Activated CD4-positive, alpha-beta T cell treated with anti-CD3 and anti-CD28 coated beads for 36 hours (primary cell): ENCODE measurements at places on chromosomes 1 and 21. TPM values are rescaled to one million over a fixed set of nuclear protein-coding genes. Genes with fewer than 3 reads are reported as not detected.

The ADORA1 gene
- total RNA-seq, result not detected

The GLMN gene
- total RNA-seq, result 17.6 TPM

The CFHR3 gene
- not detected for total RNA-seq

The PTAFR gene
- 0.19 TPM for total RNA-seq

The ADGRB2 gene
- total RNA-seq, result 1.2 TPM

The SPRR3 gene
- total RNA-seq, result not detected

- peak overlapping the region; percentile 40 for H3K27ac ChIP-seq
- peak overlapping the region; percentile 0 for H3K4me3 ChIP-seq
- peaks cover 80% of the 10 kb centered on the region for H3K4me1 ChIP-seq
- H3K36me3 ChIP-seq, result peaks cover 8% of the 10 kb centered on the region
- H3K27me3 ChIP-seq, result no peaks in the 10 kb centered on the region
- no peak for DNase-seq
These were observed 6.4 kb downstream of the PPP2R5A start for GRCh38 chr1:212291505-212292134.

GRCh38 chr1:47725992-47726855, 271.0 kb downstream of the TRABD2B start:
- no peak overlapping the region for H3K27ac ChIP-seq
- DNase-seq, result peak; percentile 83
- peaks cover 14% of the 10 kb centered on the region for H3K4me1 ChIP-seq
- H3K4me3 ChIP-seq, result peak overlapping the region; percentile 15
- no peaks in the 10 kb centered on the region for H3K36me3 ChIP-seq
- H3K27me3 ChIP-seq, result peaks cover 57% of the 10 kb centered on the region

- no peaks in the 10 kb centered on the region for H3K27me3 ChIP-seq
- H3K4me1 ChIP-seq, result peaks cover 59% of the 10 kb centered on the region
- peak overlapping the region; percentile 88 for H3K27ac ChIP-seq
- peaks cover 21% of the 10 kb centered on the region for H3K36me3 ChIP-seq
- no peak overlapping the region for H3K4me3 ChIP-seq
These were observed 11.4 kb downstream of the EDEM3 start for GRCh38 chr1:184743062-184743756.

- H3K36me3 ChIP-seq, result no peaks in the 10 kb centered on the region
- peak overlapping the region; percentile 60 for H3K4me3 ChIP-seq
- H3K4me1 ChIP-seq, result peaks cover 38% of the 10 kb centered on the region
- DNase-seq, result peak; percentile 70
- H3K27ac ChIP-seq, result peak overlapping the region; percentile 94
These were observed 3.2 kb upstream of the THEMIS2 start for GRCh38 chr1:27868932-27869718.

- H3K4me3 ChIP-seq, result peak overlapping the region; percentile 99
- H3K27ac ChIP-seq, result peak overlapping the region; percentile 94
- H3K36me3 ChIP-seq, result peaks cover 22% of the 10 kb centered on the region
- peaks cover 43% of the 10 kb centered on the region for H3K4me1 ChIP-seq
- no peak for DNase-seq
These were observed 309 bp downstream of the NSL1 start for GRCh38 chr1:212791261-212791675.

DNA sequence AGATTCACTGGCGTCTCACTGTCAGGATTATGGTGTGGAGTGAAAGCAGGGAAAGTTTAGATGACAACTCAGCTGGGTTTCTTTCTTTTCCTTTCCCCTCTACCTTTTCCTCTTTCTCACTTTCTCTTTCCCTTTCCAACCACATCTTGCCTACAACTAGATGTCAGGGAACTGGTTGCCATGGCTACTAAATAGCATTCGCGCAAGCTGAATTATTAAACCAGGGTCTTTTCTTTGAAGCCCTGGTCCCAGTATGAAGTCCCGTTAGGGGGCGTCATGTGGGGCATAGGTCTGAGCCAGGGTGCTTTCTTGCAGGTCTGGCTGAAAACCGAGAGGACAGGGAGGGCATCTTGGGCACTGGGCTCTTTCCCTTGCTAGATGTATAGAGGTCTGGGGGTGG, 168.4 kb upstream of the CACNA1E start:
- H3K27ac ChIP-seq, result no peak overlapping the region
- no peak for DNase-seq
- no peak overlapping the region for H3K4me3 ChIP-seq
- peaks cover 60% of the 10 kb centered on the region for H3K27me3 ChIP-seq

GRCh38 chr1:169849346-169850022, 44.2 kb downstream of the SCYL3 start:
- H3K4me1 ChIP-seq, result peaks cover 2% of the 10 kb centered on the region
- no peak for DNase-seq
- no peaks in the 10 kb centered on the region for H3K27me3 ChIP-seq

DNA sequence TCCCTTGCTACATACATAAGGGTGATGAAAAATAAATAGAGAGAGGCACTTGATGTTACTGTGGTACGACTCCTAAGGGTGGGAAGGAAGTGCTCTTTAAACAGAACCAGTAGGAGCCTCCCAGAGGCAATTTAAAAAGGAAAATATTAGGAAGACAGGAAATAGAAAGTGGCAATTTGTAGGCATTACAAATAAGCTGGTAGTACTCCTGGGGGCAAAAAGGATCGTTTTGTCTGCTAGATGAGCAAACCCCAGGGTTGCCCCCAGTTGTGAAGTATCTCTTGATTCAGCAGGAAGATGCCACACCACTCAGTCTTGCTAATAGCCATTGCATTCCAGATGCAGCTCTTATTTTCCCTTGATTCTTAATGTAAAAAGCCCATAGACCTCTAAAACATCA, 303.0 kb downstream of the NTNG1 start:
- DNase-seq, result no peak
- peaks cover 2% of the 10 kb centered on the region for H3K27me3 ChIP-seq
- no peak overlapping the region for H3K4me3 ChIP-seq
- no peak overlapping the region for H3K27ac ChIP-seq
- no peaks in the 10 kb centered on the region for H3K36me3 ChIP-seq

- H3K27me3 ChIP-seq, result peaks cover 15% of the 10 kb centered on the region
- H3K4me1 ChIP-seq, result peaks cover 13% of the 10 kb centered on the region
- no peaks in the 10 kb centered on the region for H3K36me3 ChIP-seq
- no peak overlapping the region for H3K27ac ChIP-seq
- H3K4me3 ChIP-seq, result peak overlapping the region; percentile 60
- peak; percentile 51 for DNase-seq
These were observed 808 bp downstream of the MAP3K21 start for GRCh38 chr1:233328142-233328921.

- no peak overlapping the region for H3K27ac ChIP-seq
- no peaks in the 10 kb centered on the region for H3K36me3 ChIP-seq
- H3K4me3 ChIP-seq, result no peak overlapping the region
- no peak for DNase-seq
These were observed 264.8 kb downstream of the CAMTA1 start for GRCh38 chr1:7049913-7050625.

- H3K27ac ChIP-seq, result no peak overlapping the region
- DNase-seq, result no peak
- H3K36me3 ChIP-seq, result peaks cover 7% of the 10 kb centered on the region
- peaks cover 13% of the 10 kb centered on the region for H3K4me1 ChIP-seq
- H3K4me3 ChIP-seq, result no peak overlapping the region
- H3K27me3 ChIP-seq, result no peaks in the 10 kb centered on the region
These were observed 25.2 kb downstream of the GPR137B start for GRCh38 chr1:236167578-236167977.

- H3K27ac ChIP-seq, result no peak overlapping the region
- peak; percentile 72 for DNase-seq
- H3K27me3 ChIP-seq, result peaks cover 9% of the 10 kb centered on the region
- no peak overlapping the region for H3K4me3 ChIP-seq
These were observed 20.1 kb upstream of the S100A10 start for GRCh38 chr1:152013664-152014237.

DNA sequence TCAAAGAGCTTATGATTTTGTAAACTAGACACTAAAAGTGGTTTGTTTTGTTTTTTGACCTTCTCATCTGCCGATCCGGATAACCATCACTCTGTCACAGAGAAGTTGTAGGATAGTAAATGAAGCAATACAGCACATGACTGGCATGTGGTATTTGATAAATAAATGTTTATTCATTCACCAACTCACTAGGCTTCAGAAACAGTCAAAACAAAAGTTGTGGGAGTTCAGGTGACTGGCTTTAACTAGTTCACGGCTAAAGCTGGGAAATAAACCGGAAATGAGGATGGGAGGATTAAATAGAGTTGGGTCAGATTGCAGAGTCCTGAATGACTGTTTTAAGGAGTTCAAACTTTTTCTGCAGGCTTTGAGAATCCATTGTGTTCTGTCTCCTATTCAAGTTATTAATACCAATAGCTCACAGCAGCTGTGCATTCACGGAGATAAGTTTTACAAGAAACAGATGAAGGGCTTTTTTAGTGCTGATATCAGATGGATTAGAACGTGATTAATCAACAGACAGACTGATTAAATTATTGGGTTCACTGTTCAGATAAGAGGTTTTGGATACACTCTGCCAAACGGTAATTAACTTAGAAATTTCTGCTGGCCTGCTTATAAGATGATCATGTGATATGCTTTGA, 463.3 kb downstream of the DPYD start:
- DNase-seq, result no peak
- H3K4me3 ChIP-seq, result no peak overlapping the region
- no peaks in the 10 kb centered on the region for H3K4me1 ChIP-seq
- H3K27me3 ChIP-seq, result no peaks in the 10 kb centered on the region
- no peak overlapping the region for H3K27ac ChIP-seq

GRCh38 chr21:33670076-33670978, 28.0 kb downstream of the ITSN1 start:
- no peak overlapping the region for H3K27ac ChIP-seq
- H3K4me1 ChIP-seq, result no peaks in the 10 kb centered on the region
- no peaks in the 10 kb centered on the region for H3K27me3 ChIP-seq
- H3K36me3 ChIP-seq, result no peaks in the 10 kb centered on the region
- no peak overlapping the region for H3K4me3 ChIP-seq

GRCh38 chr1:151978922-151979321, 14.7 kb downstream of the S100A10 start:
- no peaks in the 10 kb centered on the region for H3K27me3 ChIP-seq
- peaks cover 31% of the 10 kb centered on the region for H3K36me3 ChIP-seq
- no peak overlapping the region for H3K27ac ChIP-seq
- no peak overlapping the region for H3K4me3 ChIP-seq
- H3K4me1 ChIP-seq, result peaks cover 19% of the 10 kb centered on the region

GRCh38 chr1:226126824-226127569, 59.5 kb downstream of the ACBD3 start:
- no peaks in the 10 kb centered on the region for H3K27me3 ChIP-seq
- no peak for DNase-seq
- no peaks in the 10 kb centered on the region for H3K36me3 ChIP-seq
- no peak overlapping the region for H3K4me3 ChIP-seq
- H3K27ac ChIP-seq, result no peak overlapping the region

DNA sequence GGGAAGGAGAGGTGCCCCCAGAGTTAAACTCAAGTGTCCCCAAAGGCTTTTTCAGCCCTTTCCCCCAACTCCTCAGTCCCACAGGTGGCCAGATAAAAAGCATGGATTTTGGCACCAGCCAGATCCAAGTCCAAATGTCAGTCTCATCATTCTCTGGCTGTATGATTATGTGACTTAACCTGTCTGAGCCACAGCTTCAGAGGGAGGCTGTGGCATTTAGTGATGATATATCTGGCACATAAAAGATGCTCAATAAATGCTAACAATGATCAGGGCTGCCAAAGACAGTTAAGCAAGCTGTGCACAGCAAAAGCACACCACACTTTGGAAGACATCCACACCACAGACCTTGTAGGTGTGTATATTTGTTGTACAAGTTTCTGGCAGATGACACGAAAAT, 5.6 kb upstream of the PADI3 start:
- H3K27ac ChIP-seq, result no peak overlapping the region
- no peak for DNase-seq
- H3K36me3 ChIP-seq, result no peaks in the 10 kb centered on the region

GRCh38 chr1:59154401-59154800, 142.5 kb upstream of the FGGY start:
- DNase-seq, result no peak
- no peaks in the 10 kb centered on the region for H3K27me3 ChIP-seq
- no peak overlapping the region for H3K4me3 ChIP-seq
- no peak overlapping the region for H3K27ac ChIP-seq
